ENCODE measurements at places on chromosomes 6 and 20.

- no peak for DNase-seq
These were observed 611.0 kb upstream of the FLRT3 start for GRCh38 chr20:14948416-14948815.

DNA sequence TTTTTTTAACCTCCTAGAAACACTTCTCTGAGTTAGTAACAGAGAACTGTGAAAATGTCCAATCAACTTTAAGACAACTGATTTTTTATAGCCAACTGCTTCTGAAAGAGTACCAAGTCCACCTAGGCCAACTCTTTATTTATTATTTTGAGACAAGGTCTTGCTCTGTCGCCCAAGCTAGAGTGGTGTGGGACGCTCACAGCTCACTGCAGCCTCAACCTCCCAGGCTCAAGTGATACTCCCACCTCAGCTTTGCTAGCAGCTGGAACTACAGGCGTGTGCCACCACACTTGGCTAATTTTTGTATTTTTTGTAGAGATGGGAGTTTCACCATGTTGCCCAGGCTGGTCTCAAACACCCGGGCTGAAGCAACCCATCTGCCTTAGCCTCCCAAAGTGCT lies 331.6 kb downstream of the RNGTT start:
- DNase-seq: no peak

GRCh38 chr6:52221302-52221701 lies 23.0 kb downstream of the IL17F start:
- DNase-seq: no peak

DNA sequence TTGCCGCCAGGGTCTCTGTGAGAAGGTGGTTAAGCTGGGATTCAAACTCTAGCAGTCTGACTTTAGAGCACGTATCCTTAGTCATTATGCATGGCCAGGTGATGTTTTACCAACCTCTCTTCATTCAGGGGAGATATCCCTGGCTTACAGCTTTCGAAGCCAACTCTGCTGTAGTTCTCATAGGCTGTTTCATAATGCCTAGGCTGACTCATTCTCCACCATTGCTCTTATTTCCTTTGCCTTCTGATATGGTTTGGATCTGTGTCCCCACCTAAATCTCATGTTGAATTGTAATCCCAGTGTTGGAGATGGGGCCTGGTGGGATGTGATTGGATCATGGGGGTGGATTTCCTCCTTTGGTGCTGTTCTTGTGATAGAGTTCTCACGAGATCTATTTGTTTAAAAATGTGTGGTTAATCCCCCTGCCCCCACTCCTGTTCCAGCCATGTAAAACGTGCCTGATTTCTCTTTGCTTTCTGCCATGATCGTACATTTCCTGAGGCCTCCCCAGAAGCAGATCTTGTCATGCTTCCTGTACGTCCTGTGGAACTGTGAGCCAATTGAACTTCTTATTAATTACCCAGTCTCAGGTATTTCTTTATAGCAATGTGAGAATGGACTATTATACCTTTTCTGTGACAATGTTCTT lies 94.6 kb upstream of the MAN1A1 start:
- DNase-seq: no peak

- DNase-seq: no peak
These were observed 643 bp upstream of the SLC35D3 start for GRCh38 chr6:136921381-136921935.

DNA sequence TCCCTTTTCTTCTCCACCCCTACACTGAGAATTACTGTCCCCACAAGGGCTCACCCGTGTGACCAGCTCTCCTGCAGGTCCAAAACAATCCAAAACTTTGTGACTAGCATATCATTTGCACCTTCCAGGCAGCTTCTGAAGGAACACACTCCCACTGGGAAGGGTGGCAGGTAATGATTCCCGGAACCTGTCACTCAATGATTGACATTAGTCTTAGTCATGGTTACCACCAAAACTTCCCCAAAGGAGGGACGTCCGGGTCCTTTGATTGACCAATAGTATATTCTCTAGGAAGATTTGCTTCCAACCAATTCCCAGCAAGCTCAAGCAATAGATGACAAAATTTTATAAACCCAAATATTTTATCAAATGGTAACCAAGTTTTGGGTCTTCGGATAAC lies 127.7 kb upstream of the MYLIP start:
- no peak for DNase-seq

- no peak for DNase-seq
These were observed 31.6 kb upstream of the HMGN3 start for GRCh38 chr6:79266051-79266450.

GRCh38 chr20:62705627-62706026 lies 3.0 kb upstream of the NTSR1 start:
- DNase-seq: no peak

DNA sequence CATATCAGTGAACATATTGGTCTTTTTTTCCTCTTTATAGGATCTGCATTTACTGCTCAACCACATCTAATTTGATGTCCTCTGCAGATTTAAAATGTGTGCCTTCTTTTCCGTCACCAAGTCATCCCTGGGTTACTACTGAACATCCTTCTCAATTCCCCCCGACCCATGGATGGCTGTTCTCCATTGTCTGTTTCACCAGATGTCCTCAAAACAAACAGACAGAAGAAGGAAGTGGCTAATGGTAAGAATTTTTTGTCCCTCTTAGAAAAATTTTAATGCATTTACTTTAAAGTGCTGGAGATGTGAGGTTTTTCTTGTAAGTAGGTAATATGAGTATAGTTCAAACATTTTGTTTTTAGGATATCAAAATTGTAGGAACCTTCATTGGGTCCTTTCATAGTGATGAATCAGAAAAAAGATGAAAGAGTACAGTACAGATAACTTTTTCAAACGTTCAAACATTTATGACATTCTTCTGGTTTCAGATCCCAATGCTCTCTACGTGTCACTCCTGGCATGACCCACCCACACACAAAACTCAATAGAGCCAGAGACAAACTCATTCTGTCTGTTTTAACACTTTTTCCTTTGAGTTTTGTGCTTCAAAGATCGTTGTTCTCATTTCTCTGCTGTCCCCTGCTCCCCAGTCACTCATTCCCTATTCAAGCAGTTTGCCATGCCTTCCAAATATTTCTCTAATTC lies 276.4 kb downstream of the PRL start:
- DNase-seq: no peak

- peak; percentile 17 for DNase-seq
These were observed 1.6 kb downstream of the OLIG3 start for GRCh38 chr6:137492289-137493217.

GRCh38 chr6:136470044-136470443 lies 80.2 kb downstream of the MAP7 start:
- no peak for DNase-seq

GRCh38 chr6:30721198-30722024 lies 1.3 kb downstream of the TUBB start:
- DNase-seq: peak; percentile 97

DNA sequence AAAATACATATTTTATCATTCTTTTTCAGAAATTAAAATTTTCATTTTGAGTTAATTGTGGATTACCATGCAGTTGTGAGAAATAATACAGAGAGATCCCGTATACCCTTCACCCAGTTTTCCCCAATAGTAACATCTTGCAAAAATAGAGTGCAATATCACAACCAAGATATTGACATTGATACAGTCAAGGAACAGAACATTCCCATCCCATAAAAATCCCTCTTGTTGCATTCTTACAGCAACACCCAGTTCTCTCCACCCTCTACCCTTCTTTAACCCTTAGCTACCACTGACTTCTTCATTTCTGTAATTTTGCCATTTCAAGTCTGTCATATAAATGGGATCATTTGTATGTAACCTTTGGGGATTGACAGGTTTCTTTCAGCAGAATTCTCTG lies 6.9 kb upstream of the AKAP12 start:
- no peak for DNase-seq

GRCh38 chr6:164166515-164166914 lies 752.0 kb downstream of the QKI start:
- no peak for DNase-seq

DNA sequence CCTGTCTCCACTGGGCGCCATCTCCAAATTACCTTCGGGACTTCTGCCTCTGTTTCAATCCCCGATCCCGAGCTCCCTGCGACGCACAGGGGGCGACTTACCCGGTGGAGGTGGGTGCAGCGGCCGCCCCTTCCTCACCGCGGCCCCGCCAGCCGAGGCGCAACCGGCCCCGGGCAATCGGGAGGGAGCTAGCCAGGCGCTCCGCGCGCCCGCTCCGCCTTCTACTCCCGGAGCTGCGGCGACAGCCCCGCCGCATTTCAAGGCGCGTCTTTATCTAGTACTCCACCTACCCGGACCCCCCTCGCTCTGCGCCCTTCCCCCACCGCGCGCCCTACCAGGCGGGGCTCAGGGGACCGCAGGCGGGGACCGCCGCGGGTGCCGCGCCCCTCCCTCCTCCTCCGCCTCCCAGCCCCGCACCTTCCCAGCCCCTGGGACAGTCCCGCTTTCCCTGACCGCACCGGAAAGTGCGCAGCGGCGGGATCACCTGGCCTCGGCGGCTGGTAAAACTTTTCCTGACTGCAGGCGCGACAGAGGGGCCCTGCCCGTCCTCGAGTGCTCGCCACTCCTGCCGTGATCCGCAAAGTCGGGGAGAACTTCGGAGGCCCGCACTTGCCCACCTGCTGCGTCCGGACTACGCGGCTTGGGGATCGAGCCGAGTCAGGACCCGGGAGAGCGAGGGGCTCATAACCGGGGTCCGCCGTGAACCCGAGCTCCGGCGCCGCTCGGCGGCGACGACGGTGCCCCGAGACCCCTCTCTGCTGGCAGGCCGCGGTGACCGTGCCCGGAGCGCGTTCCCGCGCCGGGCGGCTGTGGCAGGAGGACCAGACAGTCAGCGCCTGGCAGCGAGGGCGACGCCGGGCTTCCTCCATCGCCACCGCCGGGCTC lies 8.0 kb upstream of the NKX2-2 start:
- peak; percentile 52 for DNase-seq

GRCh38 chr6:34383161-34383631 lies 9.3 kb downstream of the NUDT3 start:
- no peak for DNase-seq

- no peak for DNase-seq
These were observed 200.9 kb downstream of the BACH2 start for GRCh38 chr6:90095788-90096187.

DNA sequence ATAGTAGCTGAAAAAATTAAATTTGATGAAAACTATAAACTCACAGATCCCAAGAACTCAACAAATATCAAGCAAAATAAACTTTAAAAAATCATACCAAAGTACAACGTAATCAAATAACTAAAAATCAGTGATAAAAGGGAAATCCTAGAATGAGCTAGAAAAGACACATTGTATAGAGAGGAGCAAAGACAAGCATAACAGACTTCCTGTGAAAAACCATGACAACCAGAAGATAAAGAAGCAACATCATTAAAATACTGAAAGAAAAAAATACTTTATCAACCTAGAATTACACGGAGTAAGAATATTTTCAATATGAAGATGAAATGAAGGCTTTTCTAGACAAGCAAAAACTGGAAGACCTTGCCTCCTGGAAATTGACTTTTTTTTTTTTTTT lies 9.8 kb downstream of the MUC22 start:
- no peak for DNase-seq

DNA sequence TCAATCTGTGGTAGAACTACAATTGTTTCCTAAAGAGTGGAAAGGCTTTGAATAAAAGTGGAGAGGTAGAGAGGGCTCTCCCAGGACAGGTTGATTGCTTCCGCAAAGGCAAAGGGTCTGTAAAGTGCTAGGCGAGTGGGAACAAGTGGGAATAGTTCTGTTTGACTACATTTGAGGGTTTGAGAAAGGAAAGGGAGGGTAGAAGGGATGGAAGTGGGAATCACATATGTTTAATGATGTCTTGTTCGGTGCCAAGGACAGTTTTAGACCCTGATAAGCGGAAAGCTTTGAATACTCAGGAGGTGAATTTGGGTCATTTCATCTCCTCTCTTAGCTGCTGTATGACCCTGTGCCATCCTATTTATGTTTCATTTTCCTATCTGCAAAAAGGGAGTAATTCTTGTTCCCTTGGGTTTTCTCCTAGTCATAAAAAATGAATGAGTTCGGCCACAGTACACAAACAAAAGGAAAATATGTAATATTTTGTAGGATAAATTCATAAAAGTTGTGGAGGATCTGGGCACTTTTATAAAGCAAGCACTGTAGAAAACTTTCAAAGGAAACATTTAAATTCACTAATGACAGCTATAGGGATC lies 1.7 kb upstream of the PIM1 start:
- DNase-seq: no peak

DNA sequence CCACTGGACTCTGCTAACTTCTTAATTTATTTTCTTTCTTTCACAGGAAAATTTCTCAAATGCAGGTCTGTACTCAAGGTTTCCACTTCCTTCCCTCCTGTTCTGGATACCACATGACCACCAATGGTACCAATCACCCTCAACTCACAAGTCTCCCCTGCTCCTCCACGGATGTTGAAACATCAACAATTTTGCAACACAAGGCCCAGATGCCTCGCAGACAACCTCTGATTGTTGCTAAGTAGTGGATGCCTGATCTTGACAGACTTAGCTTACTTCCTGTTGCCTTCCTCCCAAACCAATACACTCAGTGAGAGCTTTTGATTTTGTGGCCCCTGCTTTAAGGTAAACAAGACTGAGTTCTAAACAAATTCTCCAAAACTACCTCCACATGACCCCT lies 146.6 kb downstream of the FRK start:
- no peak for DNase-seq

DNA sequence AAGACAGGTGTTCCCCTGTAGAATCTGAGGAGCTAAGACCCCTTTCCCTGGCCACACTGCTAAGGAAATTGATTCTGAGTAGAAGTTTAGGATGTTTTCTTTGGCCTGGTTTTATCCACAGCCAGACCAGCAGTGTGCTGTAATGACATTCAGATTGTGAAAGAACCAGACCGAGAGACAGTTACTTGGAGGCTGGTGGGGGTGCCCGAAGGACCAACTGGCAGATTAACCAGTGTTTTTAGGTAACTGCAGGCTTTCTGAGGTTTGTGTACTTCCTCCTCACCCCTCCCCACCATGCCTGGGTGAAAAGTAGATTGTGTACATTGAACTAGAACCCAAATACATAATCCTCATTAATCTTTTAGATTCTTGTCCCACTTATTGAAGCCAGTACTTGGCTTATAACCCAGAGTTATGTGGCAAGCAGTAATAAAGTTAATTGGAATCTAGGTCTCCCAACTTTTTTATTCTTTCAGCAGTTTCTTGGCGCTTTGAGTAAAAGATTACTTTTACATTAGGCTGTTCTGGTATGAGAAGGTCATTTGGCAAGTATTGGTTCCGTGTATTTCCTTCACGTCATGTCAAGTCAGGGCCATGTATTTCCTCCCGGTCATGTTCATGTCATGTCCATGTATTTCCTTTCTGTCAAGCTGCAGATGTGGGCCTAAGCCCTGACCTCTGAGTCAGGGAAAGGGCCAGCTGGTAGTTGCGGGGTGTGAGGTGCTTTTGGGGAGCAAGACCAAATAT lies 93.7 kb downstream of the TCP11 start:
- DNase-seq: no peak

All from stimulated activated effector memory CD8-positive, alpha-beta T cell treated with anti-CD3 and anti-CD28 coated beads, Interleukin-12 subunit alpha, Interleukin-12 subunit beta, amount 100 ng/mL, for 72 hours (primary cell).